ENCODE measurements at places on chromosomes 5 and 9.

DNA sequence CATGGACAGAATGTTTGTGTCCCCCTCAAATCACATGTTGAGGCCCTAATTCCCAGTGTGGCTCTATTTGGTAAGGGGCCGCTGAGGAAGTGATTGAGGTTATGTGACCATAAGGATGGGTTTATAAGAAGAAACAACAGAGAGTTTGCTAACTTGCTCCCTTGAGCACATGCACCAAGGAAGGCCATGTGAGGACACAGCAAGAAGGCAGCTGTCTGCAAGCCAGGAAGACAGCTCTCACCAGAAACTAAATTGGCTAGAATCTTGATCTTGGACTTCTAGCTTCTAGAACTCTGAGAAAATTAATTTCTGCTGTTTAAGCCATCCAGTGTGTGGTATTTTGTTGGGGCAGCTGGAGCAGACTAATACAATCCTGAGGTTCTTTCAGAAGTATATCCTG is 35.2 kb upstream of the CDC42SE2 start:
- no peak for DNase-seq

- no peak for DNase-seq
Observed at GRCh38 chr9:35675732-35676392, 2.1 kb downstream of the CA9 start.

- DNase-seq, result no peak
Observed at GRCh38 chr5:179472641-179473040, 77.7 kb upstream of the RUFY1 start.

DNA sequence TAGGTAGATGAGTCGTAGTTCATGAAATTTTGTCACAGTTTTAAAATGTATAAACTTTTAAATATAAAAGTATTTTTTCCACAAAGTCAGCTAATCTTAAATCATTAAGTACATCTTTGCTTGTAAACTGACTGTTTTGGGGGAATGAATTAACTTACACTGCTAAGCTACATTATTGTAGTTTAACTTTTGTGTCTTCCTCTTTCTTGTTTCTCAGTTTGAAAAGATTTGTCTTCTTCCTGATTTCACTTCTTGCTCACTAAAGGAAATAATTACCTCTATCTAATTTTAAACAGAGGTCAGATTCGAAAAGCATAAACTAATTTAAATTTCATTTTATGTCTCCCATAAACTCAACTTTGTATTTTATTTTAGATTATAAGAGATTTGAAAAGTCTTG is 5.7 kb downstream of the NIPSNAP3B start:
- DNase-seq, result no peak

- DNase-seq, result no peak
Observed at GRCh38 chr9:105662184-105663104, at the start of gene TAL2. Gene TAL2 (plus strand): TSS chr9:105662457. CDS start chr9:105662497, 40 bp downstream.

GRCh38 chr5:96022971-96023370 is 61.3 kb upstream of the ELL2 start:
- DNase-seq, result no peak
